AG20443 (cell line): ENCODE measurements at places on chromosomes 4 and X.

GRCh38 chr4:180564448-180564847 is 1678.8 kb upstream of the TENM3 start:
- no peak for DNase-seq

DNA sequence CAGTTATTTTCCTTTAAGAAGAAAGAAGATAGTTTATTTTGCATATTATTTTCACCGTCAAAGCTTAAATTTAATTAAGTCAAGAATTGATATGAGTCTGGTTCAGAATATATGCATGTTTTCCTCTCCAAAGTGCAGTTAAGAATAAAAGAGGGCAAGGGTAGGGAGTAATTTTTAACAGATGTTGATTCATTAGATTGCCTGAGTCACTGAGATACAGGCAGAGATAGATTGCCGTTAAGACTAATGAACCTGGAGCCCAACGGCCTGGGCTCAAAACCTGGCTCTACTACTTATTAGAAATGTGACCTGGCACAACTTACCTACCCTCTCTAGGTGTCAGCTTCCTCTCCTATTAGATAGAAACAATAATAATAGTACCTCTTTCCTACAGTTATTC is 1037.4 kb upstream of the PABPC4L start:
- DNase-seq, result no peak

DNA sequence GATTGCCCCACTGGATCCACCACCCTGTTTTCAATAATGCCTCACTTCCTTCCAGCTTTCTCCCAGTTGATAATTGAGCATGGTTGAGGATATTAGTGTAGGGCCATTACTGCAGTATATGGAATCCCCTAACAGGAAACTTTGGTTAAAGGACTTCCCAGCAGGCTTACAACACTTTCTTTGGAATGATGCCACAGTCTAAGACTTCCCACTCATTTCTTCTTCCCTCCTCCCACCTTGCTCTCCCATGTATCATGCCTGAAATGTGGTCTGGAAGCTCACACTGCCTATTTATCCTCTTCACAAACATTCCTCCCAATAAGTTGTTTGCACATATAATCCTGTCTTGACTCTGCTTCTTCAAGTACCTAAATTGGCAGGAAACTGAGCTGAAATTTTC is 863.3 kb downstream of the CENPC start:
- DNase-seq, result no peak

DNA sequence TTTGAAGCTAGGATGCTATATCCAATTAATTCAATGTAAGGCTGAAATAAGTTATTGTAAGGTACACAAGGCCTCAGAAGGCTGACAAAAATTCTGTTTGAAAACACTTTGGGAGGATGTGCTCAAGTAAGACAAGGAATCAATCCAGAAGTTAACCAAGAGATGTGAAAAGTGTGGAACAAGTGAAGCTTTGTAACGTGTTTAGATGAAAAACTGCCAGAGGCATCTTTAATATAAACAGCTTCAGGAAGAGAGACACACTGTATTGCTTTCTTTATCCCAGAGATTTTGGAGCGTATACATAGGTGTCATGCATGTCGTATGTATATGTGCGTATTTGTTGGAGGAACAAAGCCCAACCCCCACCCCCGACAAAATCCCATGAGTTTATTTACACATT is 28.3 kb upstream of the YTHDC1 start:
- DNase-seq, result no peak

DNA sequence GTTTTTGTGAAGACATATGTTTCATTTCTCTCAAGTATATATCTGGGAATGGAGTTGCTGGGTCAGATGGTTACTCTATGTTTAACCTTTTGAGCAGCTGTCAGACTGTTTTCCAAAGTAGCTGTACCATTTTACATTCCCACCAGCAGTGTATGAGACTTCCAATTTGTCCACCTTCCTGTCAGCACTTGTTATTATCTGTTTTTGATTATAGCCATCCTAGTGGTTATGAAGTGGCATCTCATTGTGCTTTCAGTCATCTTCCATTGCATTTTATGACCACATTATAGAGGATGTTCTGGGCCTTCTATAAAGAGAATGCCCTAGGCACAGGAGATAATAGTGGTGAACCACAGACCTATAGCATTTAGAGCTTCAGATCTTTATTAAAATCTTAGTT is 39.2 kb downstream of the CLCN4 start:
- DNase-seq, result no peak

GRCh38 chr4:123166023-123166422 is 230.6 kb upstream of the SPRY1 start:
- DNase-seq, result no peak

DNA sequence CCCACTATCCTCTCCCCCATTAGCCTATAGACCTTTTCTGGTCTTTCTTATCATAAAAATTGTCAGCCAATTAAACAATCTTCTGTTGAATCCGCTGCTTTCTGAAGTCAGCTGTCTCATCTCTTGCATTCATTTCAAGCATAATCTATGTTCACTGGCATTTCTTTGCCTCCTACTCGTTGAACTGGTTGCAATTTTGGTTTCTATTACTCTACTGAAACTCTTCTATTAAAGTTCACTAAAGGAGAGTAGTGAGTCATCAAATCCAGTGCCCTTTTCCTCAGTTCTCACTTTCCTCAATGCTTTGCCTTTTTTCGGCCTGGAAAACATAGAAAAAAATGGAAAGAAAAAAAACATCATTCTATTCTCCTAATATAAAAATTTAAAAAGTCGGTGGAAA is 23.9 kb upstream of the CXCL13 start:
- DNase-seq, result no peak

DNA sequence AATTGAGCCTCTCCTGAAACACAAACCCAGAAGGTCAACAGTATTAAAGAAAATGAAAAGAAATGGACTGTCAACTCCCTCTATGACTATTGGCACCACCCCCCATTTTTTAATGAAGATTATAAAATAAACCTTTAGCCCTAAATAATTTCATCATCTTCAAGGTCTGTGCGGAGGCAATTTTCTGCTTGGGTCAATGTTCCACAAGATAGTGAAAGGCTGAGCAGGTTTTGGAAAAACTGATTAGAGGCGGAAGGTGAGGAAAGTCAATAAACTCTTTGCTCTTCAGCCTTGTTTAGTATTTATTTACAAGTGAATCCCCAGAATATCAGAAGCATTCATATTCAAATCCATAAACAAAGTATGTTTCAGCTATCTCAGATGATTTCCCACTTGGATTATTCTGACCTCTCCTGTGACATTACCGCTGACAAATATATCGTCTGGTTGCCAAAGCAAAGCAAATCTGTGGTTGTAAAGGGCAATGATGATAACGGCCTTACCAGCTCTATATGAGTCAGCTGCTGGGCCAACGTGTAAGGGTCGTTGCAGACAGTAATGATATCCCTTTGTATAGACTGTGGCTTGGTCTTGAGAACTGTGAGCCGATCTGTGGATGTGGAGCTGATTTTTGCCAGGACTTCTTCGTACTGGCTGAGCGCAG is 24.0 kb downstream of the RASGEF1B start:
- no peak for DNase-seq

DNA sequence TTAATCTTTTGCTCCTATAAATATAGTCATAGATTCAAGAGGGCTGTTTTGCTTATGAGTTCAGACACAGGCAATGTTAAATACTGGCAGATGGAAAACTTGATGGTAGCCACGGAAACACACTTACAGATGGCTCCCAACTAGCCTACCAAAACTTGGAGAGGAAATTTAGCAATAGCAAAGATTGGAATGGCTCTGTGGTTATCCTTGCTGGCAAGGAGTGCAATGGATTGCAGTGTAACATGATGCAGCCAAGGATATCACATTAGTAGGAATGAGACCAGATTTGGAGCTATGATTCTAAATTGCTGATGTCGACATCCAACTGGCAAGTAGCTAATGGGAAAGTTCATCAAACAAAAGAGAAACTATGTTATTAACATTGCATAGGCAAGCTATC is 791.0 kb upstream of the DIAPH2 start:
- no peak for DNase-seq

GRCh38 chr4:29320947-29321620 is 1399.1 kb upstream of the PCDH7 start:
- no peak for DNase-seq

DNA sequence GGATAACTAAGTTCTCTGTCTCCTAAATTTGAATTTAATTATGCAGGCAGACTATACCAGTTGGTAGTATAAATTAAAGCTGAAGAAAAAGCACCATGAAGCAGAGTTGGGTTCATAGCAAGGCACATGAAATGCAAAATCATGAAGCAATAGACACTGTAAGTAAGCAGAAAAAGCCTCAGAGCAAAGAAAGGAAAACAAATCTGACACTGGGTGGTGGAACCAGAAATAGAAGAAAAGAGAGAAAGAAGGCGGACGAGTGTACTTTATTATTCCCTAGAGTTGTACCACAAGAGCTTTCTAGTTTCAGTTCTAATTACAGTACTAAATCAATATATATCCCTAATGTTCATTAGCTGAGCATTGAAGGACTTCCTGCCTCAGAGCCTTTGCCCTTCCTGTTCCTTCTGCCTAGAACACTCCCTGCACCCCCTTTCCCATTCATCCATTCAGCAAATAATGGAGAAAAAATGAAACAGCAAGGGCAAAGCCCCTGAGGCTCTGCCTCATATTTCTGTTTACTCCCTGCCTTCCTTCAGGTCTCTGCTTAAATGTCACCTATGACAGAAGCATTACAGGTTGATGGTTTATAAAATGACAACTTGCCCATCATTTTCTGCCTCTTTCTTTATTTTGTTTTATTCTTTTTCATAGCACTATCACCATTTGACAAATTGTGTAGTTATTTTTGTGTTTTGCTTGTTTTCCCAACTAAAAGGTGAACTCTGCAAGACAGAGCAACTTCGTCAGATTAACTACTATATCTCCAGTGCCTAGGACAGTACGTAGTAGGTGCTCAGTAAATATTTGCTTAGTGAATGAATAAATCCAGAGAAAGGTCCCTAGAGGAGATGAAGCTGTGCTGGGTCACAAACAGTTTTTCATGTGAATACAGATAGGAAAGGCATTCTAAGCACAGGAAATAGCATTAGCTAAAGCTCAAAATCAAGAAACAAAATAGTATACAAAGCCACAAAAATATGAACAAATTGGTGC is 154.0 kb upstream of the RASGEF1B start:
- DNase-seq, result no peak

DNA sequence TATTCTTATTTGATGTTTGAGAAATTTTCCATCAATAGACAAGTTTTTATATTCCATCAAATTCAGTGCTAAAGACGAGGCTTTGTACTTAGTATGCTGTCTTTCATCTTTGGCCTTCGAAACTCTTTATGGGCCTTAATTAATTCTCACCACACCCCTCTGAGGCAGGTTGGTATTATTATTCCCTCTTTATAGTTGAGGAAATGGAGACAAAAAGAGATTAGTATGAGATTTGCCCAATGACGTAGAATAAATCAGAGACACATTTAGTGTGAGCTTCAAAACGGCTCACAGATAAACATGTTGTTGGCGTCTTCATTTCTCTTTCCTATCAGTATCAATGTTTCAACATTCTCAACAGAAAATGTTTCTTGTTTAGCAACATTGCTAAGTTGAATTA is 35.9 kb upstream of the PTPN13 start:
- no peak for DNase-seq

GRCh38 chr4:158211222-158211621 is 936 bp downstream of the TMEM144 start:
- DNase-seq, result no peak

- no peak for DNase-seq
Measured at GRCh38 chrX:140440876-140441275, 64.0 kb downstream of the SOX3 start.

DNA sequence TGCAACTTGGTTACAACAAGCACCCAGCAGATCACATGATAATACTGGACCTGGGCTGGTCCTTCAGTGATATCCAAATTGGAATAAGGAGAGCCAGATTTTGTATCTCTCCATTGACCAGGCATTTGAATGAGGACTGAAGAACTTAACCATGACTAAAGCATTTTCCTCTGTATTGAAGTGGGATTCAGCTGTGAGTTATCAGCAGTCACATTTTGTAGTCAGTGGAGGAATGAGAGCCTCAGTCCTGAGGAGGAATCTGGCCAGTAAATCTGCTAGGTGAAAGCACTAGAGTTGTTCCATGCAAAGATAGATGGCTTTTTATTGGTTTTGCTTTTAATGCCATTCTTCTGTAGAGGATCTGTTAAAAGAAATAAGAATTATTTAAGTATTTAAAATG is 1506.0 kb downstream of the PCDH7 start:
- no peak for DNase-seq

DNA sequence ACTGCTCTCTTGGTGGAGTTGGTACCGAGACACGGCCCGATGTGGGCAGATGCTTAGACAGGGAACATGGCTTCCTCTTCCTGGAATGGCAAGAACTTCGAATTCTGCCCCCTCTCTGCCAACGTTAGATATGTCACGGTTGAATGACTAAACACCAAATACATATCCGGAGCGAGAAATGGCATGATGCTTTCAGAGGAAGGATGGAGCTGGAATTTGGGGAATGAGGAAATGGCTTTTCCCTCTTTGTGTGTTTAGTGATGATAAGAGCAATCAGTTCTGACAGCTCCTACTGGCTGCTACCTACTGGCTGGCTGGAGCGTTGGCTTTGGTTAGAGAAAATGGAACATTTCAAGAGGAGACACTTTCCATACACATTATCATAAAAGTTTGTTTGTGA is 140.0 kb downstream of the DHRSX start:
- no peak for DNase-seq

- DNase-seq, result no peak
Measured at GRCh38 chr4:35963383-35963782, 280.9 kb downstream of the ARAP2 start.

- no peak for DNase-seq
Measured at GRCh38 chrX:68480969-68481368, 17.9 kb upstream of the YIPF6 start.

DNA sequence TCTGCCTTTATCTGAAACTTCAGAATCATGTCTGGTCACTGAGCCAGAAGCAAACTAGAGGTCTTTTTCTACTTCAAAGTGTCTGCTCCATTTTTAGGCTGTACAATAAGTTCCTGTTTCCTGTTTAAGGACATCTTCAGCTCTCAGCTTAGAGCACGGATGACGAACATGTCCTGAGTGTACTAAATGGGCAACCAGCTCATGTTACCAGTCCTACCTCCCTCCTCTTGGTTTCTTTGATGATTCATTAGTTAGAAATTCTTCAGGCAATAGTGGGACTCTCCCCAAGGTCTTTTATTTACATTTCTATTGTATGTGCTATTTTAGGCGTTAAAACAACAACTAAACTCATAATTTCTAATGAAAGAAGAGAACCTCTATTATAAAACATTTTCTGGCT is 58.0 kb downstream of the ENPEP start:
- DNase-seq, result peak; percentile 78

DNA sequence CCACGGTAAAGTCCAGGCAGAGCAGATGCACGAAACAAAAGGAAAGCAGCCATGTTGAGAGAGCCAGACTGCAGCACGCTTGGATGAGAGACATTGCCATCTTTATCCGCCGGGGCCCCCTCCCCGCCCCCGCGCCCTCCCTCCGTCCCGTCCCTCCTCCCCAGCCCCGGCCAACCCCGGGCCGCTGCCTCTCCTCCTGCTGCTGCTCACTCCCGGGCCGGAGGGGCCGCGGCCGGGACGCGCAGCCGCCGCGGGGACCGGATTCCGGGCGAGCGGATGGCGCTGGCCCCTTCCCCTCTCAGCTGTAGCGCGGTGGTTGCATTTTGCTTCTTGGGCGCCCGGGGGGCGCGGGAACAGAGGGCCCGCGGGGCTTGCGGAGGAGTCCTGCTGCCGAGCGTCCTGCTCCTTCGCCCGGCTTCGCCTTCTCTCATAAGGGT is 542 bp downstream of the RNF150 start:
- DNase-seq, result peak; percentile 87
